ENCODE measurements at places on chromosomes 4 and X.

DNA sequence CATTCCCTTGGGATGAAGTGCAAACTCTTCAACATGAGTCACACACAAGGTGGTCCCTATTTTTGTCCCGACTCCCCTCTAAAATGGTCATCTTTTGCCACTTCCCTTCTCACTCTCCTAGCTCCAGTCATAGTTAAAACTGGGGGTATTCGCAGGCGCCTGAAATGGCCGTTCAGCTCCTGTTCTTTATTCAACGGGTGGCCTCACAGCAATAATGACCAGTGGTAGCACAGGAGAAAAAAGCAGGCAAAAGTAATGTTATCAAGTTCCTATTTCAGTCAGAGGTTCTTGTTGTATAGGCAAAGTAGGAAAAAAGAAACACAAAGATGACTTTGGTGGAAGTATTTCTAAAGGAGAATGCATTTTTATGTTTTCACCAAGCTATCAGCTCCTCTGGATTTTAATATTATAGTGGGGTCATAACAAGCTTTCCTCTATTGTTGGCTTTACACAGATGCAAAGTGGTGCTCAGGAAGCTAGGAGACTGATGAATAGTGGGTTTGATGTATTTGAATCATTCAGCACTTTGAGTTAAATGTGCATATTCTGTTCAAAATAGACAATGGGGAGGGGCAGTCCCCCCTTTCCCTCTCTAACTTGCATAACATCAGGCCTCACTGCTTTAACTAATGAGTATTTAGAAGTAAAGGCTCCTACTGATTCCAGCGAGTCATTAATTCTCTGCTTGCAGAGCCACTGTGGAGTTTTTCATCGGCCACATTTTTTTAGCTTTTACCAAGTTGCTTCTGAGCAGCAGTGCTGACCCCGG lies 171.2 kb upstream of the NDP start:
- DNase-seq = no peak

DNA sequence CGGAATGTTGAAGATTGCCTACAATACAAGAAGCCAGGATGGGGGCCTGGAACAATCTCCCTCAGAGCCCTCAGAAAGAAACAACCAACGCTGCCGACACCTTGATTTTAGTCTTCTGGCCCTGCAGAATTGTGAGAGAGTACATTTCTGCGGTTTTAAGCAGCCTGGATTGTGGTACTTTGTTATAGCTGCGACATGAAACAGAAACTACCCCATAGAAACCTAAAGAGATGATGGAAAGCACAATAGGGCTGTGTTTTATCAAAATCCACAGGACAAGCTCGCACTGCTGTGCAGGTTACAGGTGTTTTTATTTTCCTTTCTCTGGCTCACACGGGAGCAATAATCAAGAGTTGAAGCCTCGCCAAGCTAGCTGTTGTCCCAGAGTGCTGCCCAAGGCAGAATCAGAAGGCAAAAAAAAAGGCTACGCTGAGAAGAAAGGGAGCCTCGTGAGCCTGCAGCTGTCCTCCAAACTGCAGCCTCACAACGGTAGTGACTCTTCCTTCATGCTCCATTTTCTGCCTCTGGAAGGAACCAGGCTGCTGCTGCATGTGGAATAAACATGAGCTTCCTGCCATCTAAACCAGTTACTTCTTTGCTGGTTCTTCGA lies 232.4 kb downstream of the LDB2 start:
- DNase-seq = no peak

DNA sequence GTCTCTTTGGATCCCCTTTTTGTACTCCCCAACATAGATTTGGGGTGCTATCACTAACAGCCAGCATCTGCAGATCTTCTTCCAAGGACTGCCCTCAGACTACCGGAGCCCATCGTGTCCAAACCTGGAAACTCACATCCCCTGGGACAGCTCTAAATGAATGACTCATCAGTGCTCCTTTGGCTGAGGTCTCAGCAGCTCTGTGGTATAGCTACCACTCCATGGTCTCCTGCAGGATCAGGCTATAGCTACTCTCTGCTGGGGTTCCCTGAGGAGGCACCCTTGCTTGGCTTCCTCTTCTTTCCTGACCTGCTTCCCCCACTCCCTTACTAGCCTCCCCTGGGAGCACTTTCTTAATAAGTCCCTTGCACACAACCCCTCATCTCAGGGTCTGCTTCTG lies 97.5 kb upstream of the PRPS2 start:
- no peak for DNase-seq

GRCh38 chr4:136863756-136864155 lies 668.5 kb downstream of the PCDH18 start:
- no peak for DNase-seq

DNA sequence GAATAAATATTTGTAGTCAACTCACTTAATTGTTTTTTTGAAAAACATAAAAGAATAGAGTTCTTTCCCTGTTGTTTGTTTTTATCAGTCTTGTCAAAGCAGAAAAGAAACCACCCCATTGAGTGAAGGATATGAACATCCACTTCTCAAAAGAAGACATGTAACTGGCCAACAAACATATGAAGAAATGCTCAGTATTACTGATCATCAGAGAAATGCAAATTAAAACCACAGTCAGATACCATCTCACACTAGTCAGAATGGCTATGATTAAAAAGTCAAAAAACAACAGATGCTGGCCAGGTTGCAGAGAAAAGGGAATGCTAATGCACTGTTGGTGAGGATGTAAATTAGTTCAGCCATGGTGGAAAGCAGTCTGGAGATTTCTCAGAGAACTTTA lies 326.1 kb upstream of the EMCN start:
- no peak for DNase-seq

DNA sequence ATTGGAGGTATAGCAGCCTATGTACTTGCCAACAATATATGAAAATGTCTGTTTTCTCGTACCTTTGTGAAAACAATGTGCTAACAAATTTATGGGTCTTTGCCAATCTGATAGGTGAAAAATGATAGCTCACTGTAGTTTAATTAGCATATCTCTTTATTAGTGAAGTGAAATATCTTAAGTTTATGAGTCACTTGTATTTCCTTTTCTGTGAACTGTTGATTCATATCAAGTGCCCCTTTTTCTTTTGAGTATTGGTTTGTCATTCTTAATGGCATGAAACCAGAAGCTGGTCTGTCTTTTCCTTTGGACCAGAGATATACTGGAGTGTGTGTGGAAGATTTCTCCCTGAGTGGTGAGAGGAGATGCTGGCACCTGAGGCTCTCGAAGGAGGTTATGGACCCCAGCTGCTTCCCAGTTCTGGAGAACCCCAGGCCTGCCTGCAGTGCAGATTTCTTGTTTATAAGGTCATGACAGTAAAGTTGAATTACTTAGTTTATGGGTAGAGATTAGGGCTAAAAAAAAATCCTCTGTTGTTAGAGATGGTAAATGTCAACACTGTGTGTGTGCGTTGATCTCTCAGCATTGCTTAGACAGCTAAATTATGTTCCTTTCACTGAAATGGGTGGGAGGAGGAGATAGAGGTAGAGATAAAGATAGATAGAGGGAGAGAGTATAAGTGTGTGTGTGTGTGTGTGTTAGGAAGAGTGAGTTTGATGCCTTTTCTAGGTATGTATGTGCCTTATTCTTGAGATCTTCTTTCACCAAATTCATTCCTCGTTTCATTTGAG lies 89.9 kb downstream of the REPS2 start:
- DNase-seq = no peak

- DNase-seq = no peak
These were observed 39.9 kb downstream of the HS6ST2 start for GRCh38 chrX:132918523-132918922.

DNA sequence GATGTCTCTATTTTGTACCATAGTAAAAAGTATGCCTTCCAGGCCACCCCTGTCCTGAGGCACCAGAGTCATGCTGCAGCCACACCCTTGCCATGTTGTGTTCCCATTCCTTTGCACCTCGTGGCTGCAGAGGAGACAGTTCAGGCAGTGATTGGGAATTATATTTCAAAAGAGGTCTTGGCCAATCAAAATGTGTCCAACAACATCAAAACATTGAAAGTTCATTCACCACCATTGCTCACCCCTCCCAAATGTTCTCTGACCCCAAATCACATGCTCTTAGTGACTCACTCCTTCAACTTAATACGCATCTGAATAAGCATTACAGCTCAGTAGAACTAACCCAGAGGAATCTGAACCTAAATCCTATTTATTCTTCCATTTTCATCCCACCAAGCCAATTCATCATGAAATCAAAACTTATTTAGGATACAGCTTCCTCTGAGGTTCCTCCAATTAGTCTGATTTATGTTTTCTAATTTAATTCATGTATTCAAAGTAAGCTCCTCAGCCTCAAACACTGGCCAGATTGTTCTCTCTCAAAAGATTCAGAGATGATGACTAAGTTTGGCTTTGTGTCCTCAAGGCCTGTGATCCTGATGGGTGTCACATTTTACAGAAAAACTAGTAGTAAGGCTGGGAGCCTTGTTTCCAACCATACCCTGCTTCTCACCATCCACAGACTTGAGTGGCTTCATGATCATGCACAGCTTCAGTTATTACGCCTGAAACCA lies 323.2 kb upstream of the INTU start:
- no peak for DNase-seq

DNA sequence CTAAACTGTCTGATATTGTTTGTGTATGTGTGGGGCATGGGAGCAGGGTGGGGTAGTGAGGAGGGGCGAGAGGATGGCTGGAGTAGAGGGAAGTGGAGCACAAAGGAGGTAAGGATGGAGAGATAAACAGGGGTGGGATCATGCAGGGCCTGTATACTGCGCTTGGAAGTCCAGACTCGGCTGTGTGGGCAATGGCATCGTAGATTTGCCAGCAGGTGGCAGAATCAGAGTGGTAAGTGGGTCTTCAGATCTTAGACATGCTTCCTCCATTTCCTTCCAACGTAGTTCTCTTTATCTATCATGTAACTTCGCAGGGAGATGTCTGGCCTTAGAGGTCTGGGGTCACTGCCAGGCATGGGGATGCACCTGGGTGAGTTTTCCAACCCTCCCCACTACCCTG lies 155.5 kb downstream of the PDGFRA start:
- DNase-seq = no peak

DNA sequence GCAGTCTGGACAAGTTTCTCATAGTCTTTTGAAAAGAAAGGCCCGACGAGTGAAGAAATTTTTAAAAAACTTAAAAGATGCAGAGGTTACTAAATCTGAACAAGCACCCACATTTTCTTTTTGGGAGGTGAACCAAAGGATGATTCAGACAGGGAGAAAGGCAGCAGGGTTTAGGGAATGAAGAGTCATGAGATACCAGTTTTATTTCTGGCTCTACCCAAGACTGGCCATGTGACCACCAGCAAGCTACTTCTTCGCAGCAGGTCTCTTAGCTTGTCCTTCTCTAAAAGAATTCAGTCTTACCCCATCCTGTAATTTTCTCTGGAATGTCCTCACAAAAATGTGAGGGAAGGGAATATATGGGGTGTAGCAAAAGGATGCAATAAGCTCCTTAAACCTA lies 37.6 kb downstream of the AMOT start:
- DNase-seq = no peak

DNA sequence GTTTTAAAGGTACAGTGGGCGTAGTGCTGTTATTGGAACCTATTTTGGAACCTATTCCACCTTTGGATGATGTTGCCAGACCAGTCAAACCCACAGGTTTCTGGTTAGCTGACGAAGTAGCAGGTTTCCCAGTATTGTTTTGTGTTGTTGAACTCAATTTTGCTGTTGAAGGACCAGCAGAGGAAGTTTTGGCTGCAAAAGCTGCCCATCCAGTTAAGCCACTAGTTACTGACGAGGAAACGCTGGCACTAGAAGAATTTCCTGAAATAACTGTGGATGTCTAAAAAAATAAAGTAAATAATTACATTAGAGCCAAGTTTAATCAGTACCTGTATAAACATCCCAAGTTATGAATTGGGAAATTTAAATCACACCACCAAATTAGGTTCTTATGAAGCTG lies 25.5 kb downstream of the INTS12 start:
- no peak for DNase-seq

DNA sequence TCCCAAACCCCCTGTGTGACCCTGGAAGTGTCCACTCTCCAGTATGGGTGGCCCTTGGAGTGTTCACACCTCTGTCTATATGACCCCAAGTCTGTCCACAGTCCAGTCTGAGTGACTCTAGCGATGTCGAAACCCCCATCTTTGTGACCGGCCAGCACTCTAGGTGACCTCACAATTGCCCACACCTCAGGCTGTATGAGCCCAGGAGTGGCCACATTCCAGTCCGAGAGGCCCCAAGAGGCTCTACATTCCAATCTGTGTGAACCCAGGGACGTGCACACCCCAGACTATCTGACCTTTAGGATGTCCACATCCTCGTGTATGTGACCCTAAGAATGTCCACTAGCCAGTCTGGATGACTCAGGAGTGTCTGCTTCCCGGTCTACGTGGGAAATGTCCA lies 7.3 kb upstream of the GLOD5 start:
- no peak for DNase-seq

GRCh38 chrX:69138118-69138390 lies 27.2 kb downstream of the PJA1 start:
- no peak for DNase-seq

DNA sequence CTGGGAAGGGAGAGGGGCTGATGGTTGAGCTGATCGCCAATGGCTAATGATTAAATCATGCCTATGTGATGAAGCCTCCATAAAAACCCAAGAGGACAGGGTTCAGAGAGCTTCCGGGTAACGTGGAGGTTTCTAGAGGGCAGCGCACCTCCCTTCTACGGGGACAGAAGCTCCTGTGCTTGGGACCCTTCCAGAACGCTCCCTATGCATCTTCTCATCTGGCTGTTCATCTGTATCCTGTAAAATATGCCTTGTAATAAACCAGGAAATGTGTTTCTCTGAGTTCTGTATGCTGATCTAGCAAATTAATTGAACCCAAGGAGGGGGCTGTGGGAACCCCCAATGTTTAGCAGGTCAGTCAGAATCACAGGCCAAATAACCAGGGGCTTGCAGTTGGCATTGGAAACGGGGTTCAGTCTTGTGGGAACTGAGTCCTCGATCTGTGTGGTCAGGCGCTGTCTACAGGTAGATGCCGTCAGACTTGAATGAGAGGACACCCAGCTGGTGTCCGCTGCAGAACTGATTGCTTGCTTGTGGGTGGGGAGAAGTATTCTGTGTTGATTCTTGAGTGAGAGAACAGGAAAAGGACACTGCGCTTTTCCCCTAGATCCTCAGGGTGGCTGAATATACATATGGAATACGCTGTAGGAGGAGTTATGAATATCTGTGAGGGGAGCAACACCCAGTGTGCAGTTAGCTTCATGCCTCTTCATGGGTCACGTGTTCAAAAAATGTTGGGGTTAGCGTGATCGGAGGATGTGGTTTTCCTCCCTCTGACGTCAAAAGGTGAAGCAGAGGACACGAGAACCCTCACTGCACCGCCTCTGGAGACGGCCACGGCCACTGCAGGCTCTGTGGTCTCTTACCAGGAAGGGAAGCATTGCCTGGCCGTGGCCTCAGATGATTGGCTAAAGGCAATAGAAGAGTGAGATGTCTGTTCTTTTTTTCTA lies 29.2 kb downstream of the HTT-AS start:
- DNase-seq = peak; percentile 59

DNA sequence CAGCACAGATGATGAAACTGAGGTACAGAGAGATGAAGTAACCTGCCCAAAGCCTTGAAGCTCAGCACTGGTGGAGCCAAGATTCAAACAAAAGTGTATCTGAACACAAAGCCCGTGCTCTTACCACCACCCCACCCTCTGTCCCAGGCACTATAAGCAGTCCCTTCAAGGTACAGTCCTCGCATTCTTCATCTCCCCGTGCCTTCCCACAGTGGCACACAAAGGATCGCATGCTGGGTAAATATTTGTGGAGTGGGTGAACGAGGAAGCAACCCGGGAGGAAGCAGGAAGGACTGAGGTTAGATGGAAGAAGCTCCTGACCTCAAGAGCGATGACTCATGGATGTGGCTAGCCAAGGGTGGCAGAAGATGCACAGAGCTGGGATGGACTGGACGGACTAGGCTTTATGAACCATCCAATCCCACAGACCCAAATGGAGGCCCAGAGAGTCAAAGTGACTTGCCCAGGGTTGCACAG lies 18.4 kb downstream of the IQSEC2 start:
- DNase-seq = no peak
